Mesenteric fat pad (tissue), 1 donor: ENCODE measurements at places on chromosomes 5 and 9. TPM values are rescaled to one million over a fixed set of nuclear protein-coding genes. Genes with fewer than 3 reads are reported as not detected.

The ANKRD33B gene
- total RNA-seq, result 5.7 TPM

The ADAMTS16 gene
- total RNA-seq, result 1.8 TPM

The FAM163B gene
- total RNA-seq, result not detected

The PLAC8L1 gene
- 1.5 TPM for total RNA-seq

The RANBP17 gene
- total RNA-seq, result 5.2 TPM

The SHISAL2B gene
- total RNA-seq, result not detected

The GRIA1 gene
- total RNA-seq, result 3.2 TPM

The SLC25A2 gene
- total RNA-seq, result 0.61 TPM

The GALNT12 gene
- 1.4 TPM for total RNA-seq

The GARIN3 gene
- total RNA-seq, result not detected

The SLCO4C1 gene
- 0.58 TPM for total RNA-seq

The F12 gene
- not detected for total RNA-seq

The MRRF gene
- 41.8 TPM for total RNA-seq

The CACFD1 gene
- 9.3 TPM for total RNA-seq

The ITK gene
- total RNA-seq, result 4.5 TPM

The C5orf47 gene
- total RNA-seq, result not detected

The FKTN gene
- 13.5 TPM for total RNA-seq

The BHMT gene
- 1.9 TPM for total RNA-seq

The UGT3A2 gene
- total RNA-seq, result not detected

The PTBP3 gene
- total RNA-seq, result 53.6 TPM

The SELENOP gene
- 807 TPM for total RNA-seq

The ZNF354C gene
- total RNA-seq, result 4.5 TPM

The HRCT1 gene
- total RNA-seq, result 5.2 TPM

The FBP2 gene
- not detected for total RNA-seq

The ABCA1 gene
- total RNA-seq, result 162 TPM

The LIX1 gene
- not detected for total RNA-seq

The MBLAC2 gene
- 3.7 TPM for total RNA-seq

The GFRA3 gene
- not detected for total RNA-seq

The CKMT2 gene
- total RNA-seq, result 18.9 TPM

The SPATA6L gene
- 5.4 TPM for total RNA-seq

The NIPAL4 gene
- not detected for total RNA-seq

The MIGA2 gene
- total RNA-seq, result 17.3 TPM

The ARL14EPL gene
- total RNA-seq, result not detected

The BAAT gene
- total RNA-seq, result not detected
